GM12865 (cell line): ENCODE measurements at places on chromosomes 2 and 18.

DNA sequence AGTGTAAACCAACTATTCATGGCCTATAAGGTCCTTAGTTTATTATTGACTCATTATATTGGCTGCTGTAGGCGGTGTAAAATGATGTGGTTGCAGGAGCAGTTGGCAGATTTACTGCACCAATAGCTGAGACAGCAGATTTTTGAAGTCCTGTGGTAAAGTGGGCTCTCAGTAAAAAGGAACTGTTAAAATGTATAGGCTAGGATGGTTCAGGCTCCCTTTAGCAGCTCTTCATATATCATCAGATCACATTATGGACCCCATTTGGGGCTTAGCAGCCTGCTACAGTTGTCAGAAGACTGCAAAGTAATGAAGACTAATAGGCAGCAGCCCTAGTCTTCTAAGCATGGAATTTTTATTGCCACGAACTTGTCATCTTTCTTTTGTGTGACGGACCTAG, 27.8 kb downstream of the MTX2 start:
- no peak for DNase-seq

- no peak for DNase-seq
Measured at GRCh38 chr2:97704989-97705388, 8.4 kb upstream of the ZAP70 start.

GRCh38 chr2:223989856-223990232, 32.6 kb downstream of the MRPL44 start:
- no peak for DNase-seq

GRCh38 chr2:219269362-219270054, 9.7 kb upstream of the DNAJB2 start:
- DNase-seq, result no peak

DNA sequence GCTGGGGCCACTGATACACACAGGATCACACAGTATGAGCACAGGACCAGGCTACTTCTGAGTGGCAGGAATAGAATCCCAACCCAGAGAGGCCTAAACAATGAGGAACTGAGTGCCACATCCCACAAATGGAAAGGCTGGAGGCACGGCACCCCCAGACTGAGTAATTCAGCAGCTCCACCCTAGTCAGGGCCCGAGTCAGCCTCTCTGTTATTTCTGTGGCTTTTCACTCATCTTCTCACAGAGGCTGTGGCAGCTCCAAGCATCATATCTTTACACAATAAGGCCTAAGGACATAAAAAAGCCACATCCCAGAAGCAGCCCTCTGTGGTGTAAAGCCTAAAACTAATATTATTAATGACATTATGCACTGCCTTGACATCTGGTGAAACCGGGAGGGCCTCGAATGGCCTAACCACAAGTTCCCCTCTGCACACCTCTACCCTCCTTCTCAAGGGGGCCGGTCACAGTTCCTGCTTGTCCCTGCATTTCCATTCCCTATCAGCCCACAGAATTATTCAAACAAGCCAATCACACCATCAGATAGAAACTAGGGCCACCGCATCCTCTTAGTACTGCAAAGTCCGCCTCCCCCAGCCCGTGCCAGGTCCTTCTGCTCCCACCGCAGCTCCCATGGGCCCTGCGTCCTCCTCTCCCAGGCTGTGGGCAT, 12.5 kb upstream of the MAL start:
- DNase-seq, result peak; percentile 65

GRCh38 chr2:124533226-124533954, 508.3 kb downstream of the CNTNAP5 start:
- no peak for DNase-seq

DNA sequence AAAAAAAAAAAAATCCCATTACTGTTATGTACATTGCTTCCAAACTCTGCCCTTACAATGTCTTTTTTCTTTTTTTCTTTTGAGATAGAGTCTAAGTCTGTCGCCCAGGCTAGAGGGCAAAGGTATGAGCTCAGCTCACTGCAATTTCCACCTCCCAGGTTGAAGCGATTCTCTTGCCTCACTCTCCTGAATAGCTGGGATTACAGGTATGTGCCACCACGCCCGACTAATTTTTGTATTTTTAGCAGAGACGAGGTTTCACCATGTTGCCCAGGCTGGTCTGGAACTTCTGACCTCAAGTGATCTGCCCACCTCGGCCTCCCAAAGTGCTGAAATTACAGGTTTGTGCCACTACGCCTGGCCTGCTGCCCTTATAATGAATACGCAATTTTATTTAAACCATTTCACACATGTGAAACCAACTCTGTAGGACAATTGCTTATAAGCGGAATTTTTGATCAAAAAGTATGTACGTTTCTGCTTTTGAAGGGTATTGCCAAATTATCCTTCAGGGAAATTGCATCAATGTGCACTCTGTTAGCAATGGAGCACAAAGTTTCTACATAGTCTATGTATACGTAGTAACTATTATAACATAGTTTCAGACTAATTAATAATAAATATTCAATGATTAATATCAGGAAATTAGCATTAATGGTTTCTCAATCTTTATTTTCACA, 55.7 kb upstream of the ACTR3 start:
- no peak for DNase-seq

DNA sequence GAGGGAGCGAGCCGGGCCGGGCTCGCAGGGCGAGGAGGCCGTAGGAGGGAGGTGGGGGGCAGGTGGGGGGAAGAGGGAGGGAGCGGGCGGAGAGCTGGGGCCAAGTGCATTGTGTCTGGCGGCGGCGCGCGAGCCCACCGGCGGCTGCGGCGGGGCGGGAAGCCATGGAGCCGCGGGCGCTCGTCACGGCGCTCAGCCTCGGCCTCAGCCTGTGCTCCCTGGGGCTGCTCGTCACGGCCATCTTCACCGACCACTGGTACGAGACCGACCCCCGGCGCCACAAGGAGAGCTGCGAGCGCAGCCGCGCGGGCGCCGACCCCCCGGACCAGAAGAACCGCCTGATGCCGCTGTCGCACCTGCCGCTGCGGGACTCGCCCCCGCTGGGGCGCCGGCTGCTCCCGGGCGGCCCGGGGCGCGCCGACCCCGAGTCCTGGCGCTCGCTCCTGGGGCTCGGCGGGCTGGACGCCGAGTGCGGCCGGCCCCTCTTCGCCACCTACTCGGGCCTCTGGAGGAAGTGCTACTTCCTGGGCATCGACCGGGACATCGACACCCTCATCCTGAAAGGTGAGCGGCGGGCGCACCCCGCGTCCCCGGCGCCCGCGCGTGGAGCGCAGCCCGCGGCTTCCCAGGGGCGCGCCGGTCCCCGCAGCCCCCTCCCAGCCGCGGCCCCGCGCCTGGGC, at the start of gene TMEM178A:
TMEM178A (plus strand) TSS at position 107 of the 680 bp plus-strand sequence; CDS start at position 165, 58 bp downstream.
- DNase-seq, result no peak

DNA sequence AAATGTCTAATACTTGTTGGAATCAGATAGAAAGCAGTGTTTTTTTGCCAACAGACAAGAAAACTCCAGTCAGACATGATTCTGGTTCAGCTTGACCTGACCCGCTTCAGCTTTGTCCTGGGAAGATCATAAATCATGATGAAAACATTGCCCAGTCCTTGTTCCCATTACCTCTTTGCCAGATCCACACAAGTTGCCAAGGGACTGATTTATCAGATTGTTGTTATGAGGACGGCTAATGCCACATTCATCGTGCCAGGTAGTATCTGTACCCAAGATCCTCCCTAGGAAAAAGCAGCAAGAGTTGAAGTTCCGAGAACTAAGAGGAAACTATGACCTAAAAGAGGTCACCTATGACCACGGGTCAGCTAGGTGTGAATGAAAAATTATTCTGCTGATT, 39.0 kb downstream of the SLC40A1 start:
- no peak for DNase-seq

- DNase-seq, result no peak
Measured at GRCh38 chr2:60976256-60976850, 41.2 kb upstream of the PEX13 start.

DNA sequence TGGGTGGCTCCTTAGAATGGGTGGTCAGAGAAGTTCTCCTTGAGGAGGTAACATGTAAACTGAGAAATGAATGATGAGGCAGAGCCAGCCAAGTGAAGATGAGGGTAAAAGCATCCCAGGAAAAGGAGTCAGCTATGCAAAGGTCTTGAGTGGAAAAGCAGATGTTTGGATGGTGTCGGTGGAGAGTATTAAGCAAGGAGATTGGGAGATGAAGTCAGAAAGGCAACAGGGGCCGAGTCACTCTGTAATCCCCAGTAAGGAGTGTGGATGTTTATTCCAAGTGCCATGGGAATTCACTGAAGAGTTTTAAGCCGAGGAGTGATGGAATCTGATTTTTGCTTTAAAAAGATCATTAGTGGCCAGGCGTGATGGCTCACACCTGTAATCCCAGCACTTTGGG, 3.4 kb upstream of the STAMBP start:
- DNase-seq, result no peak

- DNase-seq, result peak; percentile 49
Measured at GRCh38 chr2:190701586-190701985, 52.7 kb downstream of the NAB1 start.

- DNase-seq, result peak; percentile 13
Measured at GRCh38 chr2:122758967-122759366, 1003.5 kb downstream of the TSN start.

- peak; percentile 74 for DNase-seq
Measured at GRCh38 chr18:36015629-36016028, 43.1 kb downstream of the RMP24 start.

DNA sequence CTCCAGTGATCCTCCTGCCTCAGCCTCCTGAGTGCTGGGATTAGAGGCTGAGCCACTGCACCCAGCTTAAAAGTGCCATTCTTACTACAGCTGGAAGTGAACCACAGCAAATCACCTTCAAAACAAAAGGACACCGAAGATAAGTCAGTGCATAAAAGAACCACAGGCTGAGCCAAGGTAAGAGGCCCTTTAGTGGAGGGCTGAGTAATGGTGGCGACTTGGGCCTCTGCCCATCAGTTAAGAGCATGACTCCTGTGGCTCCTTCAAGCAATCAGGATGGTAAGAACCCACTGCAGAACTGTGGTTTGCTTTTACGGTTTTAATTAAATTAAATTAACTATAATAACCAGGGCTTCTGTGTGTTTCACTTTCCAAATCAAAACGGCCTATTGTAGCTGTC, 75.1 kb downstream of the CTAGE1 start:
- DNase-seq, result no peak
